ENCODE measurements at places on chromosomes 16 and 17.

DNA sequence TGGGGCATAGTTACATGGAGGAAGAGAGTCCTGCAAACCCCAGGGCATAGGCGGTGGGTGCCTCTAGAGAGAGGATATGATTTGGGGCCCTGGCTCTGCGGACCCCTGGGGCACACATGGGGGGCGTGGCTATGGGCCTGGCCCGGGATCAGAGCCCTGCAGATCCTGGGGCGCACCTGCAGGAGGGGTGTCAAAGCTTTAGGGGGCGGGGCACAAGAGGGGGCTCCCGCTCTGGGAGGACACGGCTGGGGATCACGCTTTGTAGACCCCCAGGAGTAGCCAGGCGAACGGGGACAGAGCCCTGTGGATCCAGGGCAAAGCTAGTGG, 497 bp downstream of the BCL7C start:
- DNase-seq: peak; percentile 17

GRCh38 chr17:36592316-36592715, 637 bp downstream of the DHRS11 start:
- no peak for DNase-seq

- no peak for DNase-seq
Observed at GRCh38 chr16:77014441-77014840, 176.5 kb upstream of the MON1B start.

- no peak for DNase-seq
Observed at GRCh38 chr16:57380671-57381462, 8.6 kb downstream of the CX3CL1 start.

- DNase-seq: no peak
Observed at GRCh38 chr17:81644976-81645952, 8.3 kb downstream of the TSPAN10 start.

DNA sequence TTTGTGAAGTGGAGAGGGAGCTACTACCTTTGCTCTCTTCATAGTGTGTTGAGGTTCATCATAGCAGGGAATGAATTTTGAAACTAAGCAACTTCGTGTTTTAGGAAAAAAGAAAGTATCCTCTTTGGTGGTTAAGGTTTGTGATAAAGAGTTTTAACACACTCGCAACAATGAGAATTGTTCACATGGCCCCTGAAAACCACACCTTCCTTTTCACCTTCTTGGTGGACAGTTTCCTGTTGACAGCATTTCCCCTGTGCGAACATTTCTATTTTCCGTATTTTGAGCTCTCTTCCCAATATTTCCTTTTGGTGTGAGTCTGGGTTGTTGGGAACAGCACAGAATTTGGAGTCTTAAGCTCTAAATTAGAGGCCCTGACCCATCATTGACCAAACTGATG, 3.8 kb downstream of the OR4D2 start:
- no peak for DNase-seq

- DNase-seq: no peak
Observed at GRCh38 chr16:3819175-3819527, 61.4 kb downstream of the CREBBP start.

DNA sequence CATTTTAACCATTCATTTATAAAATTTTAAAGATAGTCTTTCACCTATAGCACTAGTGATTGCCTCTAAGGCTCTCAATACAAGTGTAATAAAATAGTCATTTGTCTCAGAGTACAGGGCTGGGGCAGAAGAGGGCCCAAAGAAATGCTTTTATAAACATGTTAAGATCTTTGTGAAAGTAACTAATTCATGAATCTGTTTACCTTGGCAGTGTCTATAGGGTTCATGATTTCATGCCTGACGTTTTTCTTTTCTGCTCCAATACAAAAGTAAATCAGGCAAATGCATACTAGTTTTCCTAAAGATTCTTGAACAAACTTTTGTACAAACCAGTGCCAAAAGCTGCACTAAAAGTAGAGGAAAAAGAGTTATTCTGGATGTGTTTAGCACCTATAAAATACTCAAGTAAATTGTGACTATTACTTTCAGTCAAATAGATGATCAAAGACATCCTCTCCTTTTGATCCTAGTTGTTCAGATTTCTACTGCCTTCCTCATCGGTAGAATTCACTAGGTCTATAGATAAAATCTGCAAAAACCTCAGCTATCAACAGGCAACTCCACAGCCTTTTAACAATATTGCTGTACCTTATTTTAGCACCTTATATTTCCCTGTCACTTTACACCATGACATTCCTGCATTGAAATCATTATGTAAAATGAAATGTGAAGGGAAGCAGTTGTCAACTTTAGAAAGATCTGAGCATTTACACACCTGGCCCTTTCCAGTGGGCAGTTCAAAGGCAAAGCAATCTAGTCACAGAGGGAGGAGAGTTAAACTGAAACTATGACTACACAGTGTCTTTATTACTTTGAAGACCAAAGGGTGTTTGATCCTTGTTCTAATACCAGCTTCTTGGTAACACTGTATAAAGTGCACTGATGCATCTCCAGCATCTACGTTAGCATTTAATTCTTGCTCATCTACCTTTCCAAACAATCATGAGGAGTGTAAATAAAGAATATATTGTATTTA, 100.0 kb upstream of the MED13 start:
- DNase-seq: no peak

GRCh38 chr16:67919622-67920221, 11.9 kb downstream of the CTRL start:
- DNase-seq: no peak

DNA sequence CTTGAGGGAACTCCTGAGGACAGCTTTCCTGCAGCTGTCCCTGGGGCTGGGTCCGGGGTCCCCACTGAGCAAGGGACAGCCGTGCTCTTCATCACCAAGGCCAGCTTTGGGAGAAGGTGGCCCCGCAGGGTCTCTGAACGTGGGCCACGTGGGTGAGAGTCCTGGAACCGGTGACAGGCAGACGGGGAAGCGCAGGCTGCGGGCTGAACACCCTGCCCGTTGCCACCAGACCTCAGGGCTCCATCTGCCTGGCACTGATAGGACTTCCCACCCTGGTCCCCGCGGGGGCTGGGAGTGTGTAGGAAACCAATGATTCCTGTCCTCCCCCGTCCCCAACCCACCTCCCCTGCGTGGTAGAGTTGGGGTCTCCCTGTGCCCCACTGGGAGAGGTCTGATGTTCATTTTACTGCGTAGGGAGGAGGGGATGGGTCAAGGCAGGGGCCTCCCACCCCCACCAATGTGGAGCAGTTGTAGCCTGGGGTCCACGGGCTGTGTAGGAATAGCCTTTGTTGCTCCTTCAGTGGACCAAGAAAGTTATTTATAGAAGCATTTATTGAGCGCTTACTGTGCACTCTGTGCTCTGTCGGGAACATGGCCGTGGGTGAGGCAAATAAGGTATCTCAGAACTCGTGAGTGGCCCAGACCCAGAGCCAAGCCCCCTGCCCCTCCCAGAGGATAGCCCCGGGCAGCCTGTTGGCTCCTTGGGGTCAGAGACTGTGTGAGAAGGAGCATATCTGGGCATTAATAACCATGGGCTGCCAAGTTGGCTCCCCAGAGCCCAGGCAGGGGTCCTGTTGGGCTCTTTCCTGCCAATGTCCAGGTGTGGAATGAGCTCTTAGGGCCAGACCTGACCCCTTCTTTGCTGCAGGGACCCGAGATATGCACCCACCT, 1.3 kb downstream of the ADGRG1 start:
- no peak for DNase-seq

DNA sequence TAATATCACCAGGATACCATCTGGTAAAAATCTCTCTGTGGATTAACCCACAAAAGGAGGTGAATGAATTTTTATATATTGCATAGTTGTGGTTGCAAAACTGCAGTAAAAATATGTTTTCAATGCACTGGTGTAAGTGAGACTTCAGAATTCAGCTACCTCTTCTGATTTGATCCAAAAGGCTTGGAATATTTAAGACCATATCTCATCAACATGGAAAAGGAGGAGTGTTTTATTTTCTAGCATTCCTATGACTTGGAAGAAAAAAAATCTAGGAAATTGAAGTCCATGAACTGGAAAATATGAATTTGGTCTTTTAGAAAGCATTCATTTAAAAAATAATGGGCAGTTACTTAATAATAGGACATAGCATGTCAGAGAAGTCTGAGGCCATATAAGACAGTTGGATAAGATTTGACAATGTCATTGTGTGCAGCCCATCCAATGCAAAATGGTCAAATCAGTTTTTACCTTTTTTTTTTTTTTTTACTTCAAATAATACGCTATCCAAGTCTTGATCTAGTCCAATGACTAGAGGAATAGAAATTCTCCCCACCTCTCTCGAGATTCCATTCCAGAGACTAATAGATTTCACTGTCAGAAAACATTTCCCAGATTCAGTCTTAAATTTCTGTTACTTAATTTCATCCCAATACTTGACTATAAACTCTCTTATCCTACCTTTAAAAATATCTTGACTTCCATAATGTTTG, 364.9 kb upstream of the PMFBP1 start:
- no peak for DNase-seq

GRCh38 chr17:61458421-61459141, 6.4 kb downstream of the TBX4 start:
- no peak for DNase-seq

GRCh38 chr16:47734081-47734857, 273.1 kb downstream of the PHKB start:
- DNase-seq: no peak

GRCh38 chr16:26981266-26981938, 85.3 kb upstream of the C16orf82 start:
- no peak for DNase-seq

- no peak for DNase-seq
Observed at GRCh38 chr17:39753514-39754160, 15.9 kb downstream of the GRB7 start.

DNA sequence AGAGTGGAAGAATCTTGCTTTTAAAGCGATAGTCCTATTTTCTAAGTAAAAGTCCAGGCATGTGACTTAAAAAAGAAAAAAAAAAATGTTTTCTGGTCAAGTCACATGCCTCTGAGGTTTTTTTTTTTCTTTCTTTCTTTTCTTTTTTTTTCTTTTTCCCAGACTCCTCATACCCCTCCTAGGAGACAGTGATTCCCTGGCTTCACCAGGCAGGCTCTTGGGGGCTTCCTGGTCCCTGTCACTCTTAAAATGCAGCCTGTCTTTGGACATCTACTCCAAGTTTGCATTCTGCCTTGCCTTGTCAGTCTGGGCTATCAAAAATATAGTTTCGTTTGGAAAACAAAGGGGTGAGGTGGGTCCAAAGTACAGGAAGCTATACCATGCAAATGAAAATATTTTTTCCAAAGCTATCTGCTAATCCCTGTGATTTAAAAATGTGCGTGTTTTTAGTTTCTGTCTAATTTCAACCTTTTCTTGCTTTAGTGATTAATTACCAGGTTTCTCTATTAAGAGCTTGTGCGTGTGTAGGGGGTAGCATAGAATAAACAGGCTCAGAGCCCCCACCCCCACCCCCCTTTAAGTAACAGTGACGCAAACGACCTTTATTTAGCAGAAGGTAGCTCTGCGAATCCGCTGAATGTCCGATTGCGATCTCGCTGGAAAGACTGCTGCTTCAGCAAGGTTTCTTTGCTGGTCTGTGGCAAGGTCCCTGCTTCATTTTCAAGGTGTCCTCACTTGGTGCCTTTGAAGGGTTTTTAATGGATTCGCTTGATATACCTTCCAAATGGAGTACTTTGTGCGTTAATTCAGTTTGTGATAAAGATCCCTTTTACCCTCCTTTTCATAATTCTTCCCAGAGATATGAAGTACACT, 510.2 kb downstream of the WWOX start:
- DNase-seq: no peak

- DNase-seq: no peak
Observed at GRCh38 chr16:780296-780695, 7.9 kb downstream of the RPUSD1 start.

- no peak for DNase-seq
Observed at GRCh38 chr16:85069171-85069570, 41.6 kb downstream of the KIAA0513 start.

DNA sequence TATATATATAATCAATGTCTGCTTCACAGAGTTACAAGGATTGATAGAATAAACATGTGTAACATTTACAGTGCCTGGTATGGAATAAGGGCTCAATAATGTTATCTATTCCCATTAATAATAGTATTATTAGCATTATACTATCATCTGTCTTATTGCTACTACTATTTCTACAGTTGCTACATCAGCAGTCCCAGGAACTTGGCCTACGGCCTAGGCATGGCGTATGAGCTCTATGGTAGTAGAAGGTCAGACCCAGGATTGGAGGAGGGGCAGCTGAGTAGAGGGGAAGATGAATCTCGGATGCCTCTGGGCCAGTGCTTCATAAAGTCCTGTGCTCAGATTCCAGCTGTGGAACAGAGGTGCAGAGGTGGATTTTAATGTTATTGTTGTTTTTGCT, 146.3 kb upstream of the TBX2 start:
- DNase-seq: no peak

DNA sequence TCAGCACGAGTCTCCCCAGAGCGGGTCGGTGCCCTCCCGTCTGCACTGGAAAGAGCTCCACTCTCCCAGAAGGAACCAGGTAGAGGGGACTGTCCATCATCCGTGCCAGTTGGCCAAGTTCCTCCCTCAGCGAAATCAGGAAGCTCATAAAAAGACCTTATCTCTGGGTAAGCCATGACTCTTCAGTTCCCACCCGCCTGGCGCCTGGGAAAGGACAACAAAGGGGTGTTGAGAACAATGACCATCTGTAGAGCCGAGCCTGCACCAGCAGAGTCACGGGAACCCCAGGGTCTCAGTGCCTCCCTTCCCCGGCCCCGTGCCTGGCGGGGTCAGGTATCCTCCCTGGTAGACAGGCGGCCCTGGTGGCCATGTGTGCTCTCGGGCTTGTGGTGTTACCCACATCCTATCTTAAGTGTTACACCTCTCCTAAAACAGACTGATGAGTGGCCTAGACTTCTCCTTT, 190.7 kb downstream of the AXIN2 start:
- no peak for DNase-seq

DNA sequence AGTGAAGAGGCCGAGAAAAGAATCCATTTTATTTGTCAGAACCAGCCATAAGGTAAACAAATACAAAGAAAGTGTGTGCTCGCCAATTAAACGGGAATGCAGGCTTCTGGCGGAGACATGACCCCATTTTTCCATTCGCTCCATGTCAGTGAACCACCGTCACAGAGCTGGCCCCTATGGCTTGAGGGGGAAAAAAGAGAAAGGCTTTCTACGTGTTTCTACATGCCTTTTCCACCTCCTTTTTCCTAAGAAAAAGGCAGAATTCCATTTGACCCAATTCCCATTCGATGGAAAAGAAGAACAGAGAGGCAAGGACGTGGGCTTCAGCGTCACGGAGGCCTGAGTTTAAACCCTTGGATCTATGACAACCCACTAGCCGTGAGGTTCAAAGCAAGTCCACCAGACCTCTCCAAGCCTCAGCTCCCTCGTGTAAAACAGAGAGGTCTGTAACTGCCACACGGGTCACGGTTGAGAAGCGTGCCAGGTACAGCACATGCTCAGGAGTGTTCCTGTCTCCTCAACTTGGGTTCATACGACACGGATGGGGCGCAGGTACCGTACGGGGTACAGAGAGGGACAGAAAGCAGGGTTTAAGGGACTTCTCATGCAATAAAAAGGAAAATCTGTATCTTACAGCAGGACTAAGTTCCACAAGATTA, 91.9 kb downstream of the NXN start:
- no peak for DNase-seq

- DNase-seq: no peak
Observed at GRCh38 chr17:12667299-12667958, 1.7 kb downstream of the MYOCD start.

- no peak for DNase-seq
Observed at GRCh38 chr17:61476476-61477203, 24.4 kb downstream of the TBX4 start.

- no peak for DNase-seq
Observed at GRCh38 chr16:15879255-15879811, 9.1 kb downstream of the CEP20 start.

All from CD8-positive, alpha-beta memory T cell (primary cell).